ENCODE measurements at places on chromosomes 1 and 21. TPM values are rescaled to one million over a fixed set of nuclear protein-coding genes. Genes with fewer than 3 reads are reported as not detected.

DNA sequence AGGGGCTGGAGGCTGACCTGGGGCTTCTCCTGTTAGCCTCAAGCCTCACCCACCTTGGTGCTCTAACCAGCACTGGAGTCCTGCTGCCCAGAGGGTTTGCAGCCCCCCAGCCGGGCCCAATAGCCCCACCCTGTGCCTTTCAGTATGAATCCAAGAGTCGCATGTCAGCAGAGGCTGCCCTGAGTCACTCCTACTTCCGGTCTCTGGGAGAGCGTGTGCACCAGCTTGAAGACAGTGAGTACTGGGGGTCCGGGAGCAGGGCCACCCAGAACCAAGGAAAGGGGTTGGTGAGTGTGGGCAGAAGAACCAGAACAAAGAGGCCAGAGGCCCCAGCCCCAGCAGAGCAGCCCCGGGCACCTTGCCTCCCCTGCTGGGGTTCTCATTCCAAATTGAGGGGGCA lies 25.6 kb downstream of the CDK18 start:
- no peak for DNase-seq
- no peaks in the 10 kb centered on the region for H3K4me1 ChIP-seq
- H3K36me3 ChIP-seq, result no peaks in the 10 kb centered on the region
- no peaks in the 10 kb centered on the region for H3K27me3 ChIP-seq
- no peak overlapping the region for H3K4me3 ChIP-seq

HSPA13 gene
- 27.0 TPM for total RNA-seq

DNA sequence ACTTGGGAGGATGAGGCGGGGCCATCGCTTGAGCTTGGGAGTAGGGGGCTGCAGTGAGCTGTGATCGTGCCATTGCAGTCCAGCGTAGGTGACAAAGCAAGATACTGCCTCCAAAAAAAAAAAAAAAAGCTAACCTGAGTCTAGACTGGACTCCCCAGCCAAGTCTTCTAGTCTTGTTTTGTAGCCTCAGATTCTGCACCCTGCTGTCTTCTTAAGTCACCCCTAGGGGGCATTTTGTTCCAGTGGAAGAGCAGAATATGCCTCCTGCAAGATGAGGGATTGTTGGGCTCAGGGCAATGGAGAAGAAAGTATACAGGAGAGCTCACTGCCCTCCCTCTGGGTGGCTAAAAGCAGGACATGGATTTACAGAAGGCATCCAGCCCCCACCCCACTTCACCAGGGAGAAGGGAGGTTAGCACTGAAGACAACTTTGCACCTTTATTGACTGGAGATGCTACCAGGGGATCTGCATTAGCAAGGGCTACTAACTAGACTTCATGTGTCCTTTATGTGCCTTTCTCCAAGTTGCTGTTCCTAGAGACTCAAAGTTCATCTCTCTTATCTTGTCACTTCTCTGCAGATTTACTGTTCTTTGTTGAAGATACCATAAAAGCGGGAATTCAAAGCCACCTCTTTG lies 15.3 kb upstream of the RNF187 start:
- H3K27ac ChIP-seq, result no peak overlapping the region
- H3K36me3 ChIP-seq, result no peaks in the 10 kb centered on the region
- DNase-seq, result no peak
- H3K4me1 ChIP-seq, result no peaks in the 10 kb centered on the region
- no peak overlapping the region for H3K4me3 ChIP-seq

GUCA2B gene
- not detected for total RNA-seq

- no peaks in the 10 kb centered on the region for H3K27me3 ChIP-seq
- no peaks in the 10 kb centered on the region for H3K36me3 ChIP-seq
- no peak overlapping the region for H3K4me3 ChIP-seq
- no peak for DNase-seq
- peaks cover 14% of the 10 kb centered on the region for H3K4me1 ChIP-seq
Observed at GRCh38 chr1:80533093-80533492, 1267.6 kb upstream of the ADGRL2 start.

- no peaks in the 10 kb centered on the region for H3K36me3 ChIP-seq
- peak within 1 kb of the TSS; percentile 60 for H3K27ac ChIP-seq
- no peak within 1 kb of the TSS for H3K4me3 ChIP-seq
- peaks cover 4% of the 10 kb centered on the region for H3K4me1 ChIP-seq
Observed at GRCh38 chr1:28176492-28177470, at the start of gene PTAFR. TSS of gene PTAFR (minus strand) at chr1:28176690. CDS start at chr1:28151021, 25,669 bp downstream.

GRCh38 chr1:78254517-78254916 lies 208.8 kb downstream of the GIPC2 start:
- no peak overlapping the region for H3K4me3 ChIP-seq
- DNase-seq, result no peak
- H3K36me3 ChIP-seq, result no peaks in the 10 kb centered on the region
- H3K4me1 ChIP-seq, result no peaks in the 10 kb centered on the region
- no peaks in the 10 kb centered on the region for H3K27me3 ChIP-seq

All from adrenal gland (tissue), 19 donors.